ENCODE measurements at places on chromosomes 3 and 15.

- no peak for DNase-seq
Observed at GRCh38 chr3:116563351-116563750, 118.1 kb upstream of the LSAMP start.

- no peak for DNase-seq
Observed at GRCh38 chr15:91045065-91045464, 22.7 kb upstream of the VPS33B start.

- no peak for DNase-seq
Observed at GRCh38 chr15:51771773-51772172, 20.4 kb downstream of the TMOD2 start.

- DNase-seq, result no peak
Observed at GRCh38 chr3:81443457-81443782, 318.0 kb downstream of the GBE1 start.

GRCh38 chr3:88133711-88134263, 16.0 kb upstream of the C3orf38 start:
- no peak for DNase-seq

DNA sequence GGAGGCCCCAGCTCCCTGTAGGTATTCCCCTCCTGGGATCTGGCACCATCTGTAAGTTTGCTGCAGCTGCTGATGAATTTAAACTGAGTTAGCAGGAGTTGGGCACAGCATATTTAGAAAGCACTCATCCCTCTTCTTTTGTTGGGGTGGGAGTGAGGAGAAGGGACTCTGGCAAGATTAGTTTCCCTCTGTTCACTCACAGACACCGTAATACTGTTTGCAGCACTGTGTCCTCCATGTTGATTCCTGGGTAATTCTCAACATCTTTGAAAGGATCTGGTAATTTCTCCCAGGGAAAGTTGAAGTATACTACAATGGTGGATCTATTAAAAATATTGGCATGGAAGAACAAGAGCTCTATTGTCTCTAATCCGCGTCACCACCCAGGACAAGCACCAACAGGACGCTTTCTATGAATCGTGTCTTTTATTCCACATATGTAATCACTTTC, 173.3 kb downstream of the RBMS3 start:
- DNase-seq, result no peak

GRCh38 chr3:24503616-24504113, 9.0 kb upstream of the THRB start:
- DNase-seq, result no peak

GRCh38 chr15:37891766-37892368, 42.6 kb upstream of the TMCO5A start:
- peak; percentile 4 for DNase-seq

DNA sequence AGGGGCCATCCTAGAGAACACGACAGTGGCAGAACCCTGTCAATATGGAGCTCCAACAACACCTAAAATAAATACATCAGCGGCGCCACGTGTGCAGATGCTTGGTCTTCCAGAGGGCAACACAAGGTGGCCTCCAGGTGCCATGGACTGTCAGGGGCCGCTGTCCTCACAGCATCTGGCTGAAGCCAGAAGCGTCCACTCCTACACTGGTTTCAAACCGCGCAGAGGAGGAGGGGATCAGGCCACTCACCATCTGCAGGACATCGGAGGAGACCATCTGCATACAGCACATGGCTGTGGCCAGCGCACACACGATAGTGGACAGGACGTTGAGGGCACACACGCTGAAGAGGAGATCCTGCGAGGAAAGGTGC, 118.2 kb downstream of the NSMCE3 start:
- no peak for DNase-seq

DNA sequence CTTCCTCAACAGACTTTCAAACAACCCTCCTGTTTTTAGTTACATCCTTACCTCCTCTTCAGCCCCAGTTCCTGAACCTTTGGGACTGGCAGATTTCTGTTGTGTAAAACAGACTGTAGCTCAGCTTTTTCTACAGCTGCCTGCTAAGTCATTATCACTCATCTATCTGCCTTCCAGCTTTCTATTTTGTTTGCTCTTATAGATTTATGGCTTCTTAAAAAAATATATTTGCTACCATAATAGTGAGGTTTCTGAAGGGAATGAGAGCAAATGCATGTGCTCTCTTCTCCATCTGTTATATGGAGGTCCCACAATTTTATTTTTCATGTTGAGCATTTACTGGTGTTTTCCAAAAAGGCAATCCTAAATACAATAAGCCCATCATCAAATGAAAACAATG, 18.2 kb upstream of the GJD2 start:
- DNase-seq, result no peak

- no peak for DNase-seq
Observed at GRCh38 chr15:92645051-92645631, 10.4 kb downstream of the FAM174B start.

Measured in NCI-H1092 (cell line).